RKO (cell line): ENCODE measurements at places on chromosomes 5 and 9.

- DNase-seq: no peak
Observed at GRCh38 chr9:134395737-134396257, 69.5 kb downstream of the RXRA start.

GRCh38 chr5:58927181-58927580 lies 344.3 kb downstream of the RAB3C start:
- no peak for DNase-seq

DNA sequence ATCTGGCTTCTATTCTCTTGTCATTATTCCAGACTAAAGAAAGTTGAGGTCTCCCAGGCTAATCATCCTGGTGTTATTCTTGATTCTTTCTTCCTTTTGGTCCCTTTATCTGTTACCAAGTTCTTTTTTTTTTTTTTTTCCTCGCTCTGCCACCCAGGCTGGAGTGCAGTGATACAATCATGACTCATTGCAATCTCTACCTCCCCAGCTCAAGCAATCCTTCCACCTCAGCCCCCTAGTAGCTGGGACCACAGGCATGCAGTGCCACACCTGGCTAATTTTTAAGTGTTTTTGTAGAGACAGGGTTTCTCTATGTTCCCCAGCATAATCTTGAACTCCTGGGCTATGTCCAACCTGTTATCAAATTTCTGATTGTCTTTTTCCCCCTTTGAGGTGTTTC lies 126.6 kb upstream of the DHFR start:
- no peak for DNase-seq

GRCh38 chr9:133619791-133620190 lies 10.6 kb upstream of the FAM163B start:
- no peak for DNase-seq

- DNase-seq: no peak
Observed at GRCh38 chr5:63247651-63248050, 669.0 kb downstream of the LRRC70 start.

DNA sequence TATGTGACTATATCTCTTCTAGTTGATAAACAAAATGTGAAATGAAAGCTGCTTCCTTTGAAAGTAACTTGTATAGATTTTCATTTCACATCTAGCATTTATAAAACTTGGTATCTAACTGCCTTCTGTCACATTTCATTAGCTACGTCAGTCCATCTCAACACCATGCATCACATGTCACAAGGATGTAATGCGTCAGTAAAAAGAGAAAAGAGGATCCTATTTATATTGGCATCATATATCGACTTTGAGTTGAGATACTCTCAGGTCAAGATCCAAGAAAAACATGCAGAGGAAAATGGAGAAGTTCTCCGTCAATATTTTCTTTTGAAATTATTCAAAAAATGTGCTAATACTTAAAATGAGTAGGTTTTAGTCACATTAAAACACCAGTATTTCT lies 1211.2 kb downstream of the EFNA5 start:
- DNase-seq: no peak

- DNase-seq: no peak
Observed at GRCh38 chr5:112238473-112238872, 180.6 kb downstream of the EPB41L4A start.

GRCh38 chr9:2093920-2094597 lies 78.9 kb downstream of the SMARCA2 start:
- no peak for DNase-seq

DNA sequence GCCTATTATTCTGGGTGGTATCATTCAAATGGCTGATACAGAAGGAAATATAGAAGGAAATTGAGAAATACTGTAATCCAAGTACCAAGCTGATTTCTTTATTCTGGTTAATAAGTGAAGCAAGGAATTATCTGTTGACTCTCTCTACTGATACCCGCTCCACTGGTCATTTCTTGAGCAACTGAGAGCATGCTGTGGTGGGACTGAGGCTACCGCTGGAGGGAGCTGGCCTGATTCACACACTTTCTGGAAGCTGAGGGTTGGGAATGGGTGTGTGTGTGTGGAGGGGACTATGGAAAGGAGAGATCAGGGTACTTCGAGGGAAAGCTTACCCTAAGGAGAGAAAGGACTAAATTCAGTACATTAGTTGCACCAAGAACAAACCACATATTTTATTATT lies 104.1 kb downstream of the UGCG start:
- no peak for DNase-seq

DNA sequence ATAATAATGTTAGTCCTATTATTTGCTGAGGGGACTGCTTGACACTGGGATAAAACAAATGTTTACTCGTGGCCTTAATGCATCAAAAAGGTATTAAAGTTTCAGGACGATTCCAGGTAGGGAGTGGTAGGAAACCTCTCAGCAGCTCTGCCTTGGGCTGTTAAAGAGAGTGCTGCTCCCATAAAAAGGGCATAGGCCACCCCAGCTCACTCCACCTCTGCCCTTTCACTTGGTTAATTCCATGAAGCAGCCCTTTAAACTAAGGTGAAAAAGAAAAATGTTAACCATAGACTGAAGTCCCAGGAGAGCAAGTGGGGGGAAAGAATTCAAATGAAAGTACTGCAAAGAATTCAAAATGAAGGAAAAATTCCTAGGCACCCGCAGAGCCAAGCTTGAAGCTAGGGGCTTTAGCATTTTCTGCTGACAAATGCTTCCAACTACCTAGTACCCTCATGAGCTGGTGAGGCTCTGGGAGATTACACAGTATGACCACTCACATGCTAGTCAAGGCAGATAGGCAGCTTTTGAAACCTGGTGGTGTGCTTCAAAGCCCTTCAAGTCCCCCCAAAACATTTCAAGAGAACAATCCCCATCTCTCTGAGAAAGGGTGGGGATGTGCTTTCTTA lies 8.5 kb downstream of the KLF9 start:
- DNase-seq: no peak

DNA sequence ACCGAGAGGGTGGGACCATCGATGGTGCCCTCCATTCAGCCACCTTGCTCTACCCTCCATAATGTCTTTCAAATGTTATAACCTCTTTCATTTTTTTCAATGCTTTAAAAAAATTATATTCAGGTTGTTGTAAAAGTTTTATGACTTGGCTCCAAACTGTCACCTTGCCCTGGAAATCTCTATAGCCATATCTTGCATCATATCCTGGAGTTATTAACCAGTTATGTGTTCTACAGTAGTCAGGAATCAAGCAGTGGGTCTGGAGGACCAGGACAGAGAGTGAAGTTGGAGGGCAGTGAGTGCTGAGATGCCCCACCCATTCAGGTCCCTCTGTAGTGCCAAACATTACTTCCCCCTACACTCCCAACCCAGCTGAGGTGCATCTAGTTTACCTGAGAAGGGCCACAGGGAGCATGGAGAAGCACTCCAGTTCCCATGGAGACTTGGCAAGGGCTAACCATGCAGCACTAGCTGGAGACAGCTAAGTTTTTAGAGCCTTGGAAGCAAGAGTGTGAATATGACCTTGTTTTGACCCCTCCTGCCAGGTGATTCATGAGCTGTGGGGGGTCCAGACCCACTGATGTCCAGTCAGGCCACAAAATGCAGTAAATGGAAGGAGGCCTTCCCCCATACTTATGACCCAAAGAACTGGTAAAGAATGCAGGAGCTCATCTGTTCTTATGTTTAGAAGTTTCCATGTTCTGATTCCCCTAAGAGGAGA lies 5.5 kb downstream of the IFNA8 start:
- DNase-seq: no peak

- DNase-seq: no peak
Observed at GRCh38 chr9:82367016-82367415, 378.4 kb downstream of the SPATA31D1 start.

DNA sequence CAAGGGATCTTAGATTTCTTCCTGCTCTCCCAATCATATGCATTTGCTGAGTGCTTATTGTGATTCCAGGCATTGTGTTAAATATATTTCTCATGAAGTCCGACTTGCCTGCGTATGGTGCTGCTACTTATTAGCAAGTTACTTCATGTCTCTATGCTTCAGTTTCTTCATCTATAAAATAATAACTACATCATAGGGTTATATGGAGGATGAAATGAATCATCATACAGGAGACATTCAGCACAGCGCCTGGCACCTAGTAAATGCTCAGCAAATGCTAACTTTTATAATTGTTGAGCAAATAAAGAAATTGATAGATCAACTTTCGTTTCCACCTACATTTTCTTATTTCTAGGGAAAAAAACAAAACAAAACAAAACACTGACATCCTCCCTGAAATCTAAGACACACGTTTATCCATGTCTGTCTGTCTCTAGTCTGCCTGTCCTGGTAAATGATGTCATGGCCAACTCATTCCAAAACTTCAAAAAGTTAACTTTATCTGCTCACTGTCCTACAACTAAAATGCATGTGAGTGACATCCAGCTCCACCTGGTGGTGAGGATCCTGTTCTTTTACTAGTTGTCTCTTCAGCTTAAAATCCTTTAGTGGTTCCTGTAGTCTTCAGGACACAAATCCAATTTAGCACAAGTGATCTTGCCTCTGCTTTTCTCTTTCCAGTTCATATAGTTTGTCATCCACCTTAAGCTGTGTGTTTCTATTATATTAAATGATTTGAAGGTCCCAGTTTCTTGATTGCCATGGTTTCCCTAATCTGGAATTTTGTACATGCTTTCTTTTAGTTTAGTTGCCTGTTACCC lies 27.7 kb downstream of the PPP3R2 start:
- peak; percentile 81 for DNase-seq

GRCh38 chr5:168667301-168667840 lies 88.2 kb upstream of the PANK3 start:
- no peak for DNase-seq

GRCh38 chr5:128965011-128965637 lies at the start of gene SLC27A6:
TSS of gene SLC27A6 (plus strand) at chr5:128965488. CDS start at chr5:128966138, 650 bp downstream.
- DNase-seq: no peak

GRCh38 chr5:38455796-38456330 lies 100.6 kb downstream of the LIFR start:
- DNase-seq: no peak

DNA sequence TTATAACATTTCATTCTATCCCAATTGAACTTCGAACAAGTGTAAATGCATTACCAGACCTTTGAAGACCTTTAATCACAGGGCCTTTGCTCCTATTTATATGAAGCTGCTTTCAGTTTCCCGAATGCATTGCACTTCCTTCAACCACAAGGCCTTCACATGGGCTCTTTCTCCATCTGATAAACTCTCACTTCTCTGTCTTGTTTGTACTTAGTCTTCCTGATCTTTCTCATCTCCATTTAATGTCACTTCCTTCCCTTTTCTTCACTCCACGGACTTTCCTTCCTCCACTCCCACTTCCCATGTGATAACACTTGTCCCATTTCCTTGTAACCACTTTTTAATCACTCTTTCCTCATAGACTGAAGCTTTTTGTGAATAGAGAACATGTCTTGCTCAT lies 74.3 kb upstream of the TNC start:
- DNase-seq: no peak

DNA sequence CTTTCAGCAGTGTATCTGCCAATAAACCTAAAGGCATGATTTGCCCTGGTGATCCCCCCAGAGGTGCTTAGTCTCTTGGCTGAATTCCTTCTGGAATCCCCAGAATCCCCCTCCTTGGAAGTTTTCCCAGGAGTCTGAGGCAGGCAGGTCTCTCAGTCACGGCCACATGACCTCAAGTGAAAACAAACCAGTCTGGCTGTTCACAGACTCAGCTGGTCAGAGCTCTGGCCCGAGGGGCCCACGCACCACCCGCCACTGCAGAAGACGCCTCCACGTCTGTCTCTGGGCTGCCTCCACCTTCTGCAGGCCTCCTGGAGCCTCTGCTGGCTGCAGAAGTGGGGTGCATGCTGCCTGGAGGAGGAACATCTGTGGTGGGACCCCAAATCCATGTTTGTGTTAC lies 52.5 kb downstream of the HRH2 start:
- no peak for DNase-seq

DNA sequence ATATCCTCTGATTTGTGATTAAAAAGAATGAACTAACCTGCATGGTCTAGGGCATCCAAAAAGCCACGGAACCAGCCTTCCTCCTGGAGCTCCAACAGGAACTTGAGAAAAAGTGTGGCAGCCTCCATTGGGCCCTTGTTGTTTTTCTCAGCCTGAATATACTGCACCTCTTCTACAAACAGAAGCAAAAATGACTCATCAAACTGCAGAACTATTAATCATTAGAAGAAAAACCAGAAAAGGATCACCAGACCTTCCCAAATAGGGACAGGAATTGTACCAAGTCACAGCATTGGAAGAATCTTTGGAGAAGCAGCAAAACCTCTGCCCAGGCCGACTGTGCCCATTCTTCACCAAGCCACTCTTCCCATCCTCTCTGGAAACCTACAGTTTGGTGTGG lies 25.2 kb downstream of the RIGI start:
- no peak for DNase-seq

- DNase-seq: no peak
Observed at GRCh38 chr5:1090538-1090937, 21.3 kb downstream of the SLC12A7 start.

DNA sequence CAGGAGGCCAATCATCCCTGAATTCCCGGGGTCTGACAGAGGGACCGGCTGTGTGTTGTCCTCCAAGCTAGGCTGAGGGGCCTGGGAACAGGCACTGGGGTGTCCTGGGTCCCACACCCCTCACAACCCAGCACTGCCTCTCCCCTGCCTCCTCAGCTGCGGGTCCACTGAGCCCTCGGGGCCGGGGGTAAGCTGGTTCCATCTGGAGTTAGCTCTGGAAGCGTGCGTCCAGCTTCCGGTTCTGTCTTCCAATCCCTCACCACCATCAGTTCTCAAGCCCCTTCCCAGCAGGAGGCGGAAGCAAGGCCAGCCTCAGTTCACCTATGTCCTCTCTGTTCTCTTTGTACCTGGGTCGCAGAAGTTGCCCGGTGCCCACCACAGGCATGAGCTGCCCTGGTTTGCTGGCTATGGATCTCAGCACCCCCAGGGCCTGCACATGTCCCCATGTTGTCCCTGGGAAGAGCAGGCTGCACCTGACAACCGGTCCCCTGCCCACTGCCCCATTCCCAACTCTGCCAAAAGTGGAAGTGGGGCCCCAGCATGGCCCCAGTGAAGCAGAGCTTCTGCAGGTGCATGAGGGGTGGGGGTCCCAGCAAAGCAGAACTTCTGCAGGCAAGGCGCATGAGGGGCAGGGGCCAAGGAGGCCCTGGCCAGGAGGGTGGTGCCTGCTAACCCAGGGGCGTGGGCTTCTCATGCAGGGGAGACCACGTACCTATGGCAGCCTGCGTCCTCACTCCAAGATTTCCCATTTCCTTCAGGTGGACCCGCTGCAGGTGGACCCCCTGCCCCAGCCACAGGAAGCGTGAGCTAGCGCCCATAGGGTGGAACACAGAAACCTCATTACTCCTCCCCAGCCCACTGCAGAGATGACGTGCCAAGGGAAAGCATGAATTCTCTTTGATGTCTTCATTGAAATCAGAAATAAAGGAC lies 111.9 kb downstream of the ZNF354C start:
- no peak for DNase-seq

GRCh38 chr5:43687275-43687674 lies 84.3 kb downstream of the NNT start:
- no peak for DNase-seq

DNA sequence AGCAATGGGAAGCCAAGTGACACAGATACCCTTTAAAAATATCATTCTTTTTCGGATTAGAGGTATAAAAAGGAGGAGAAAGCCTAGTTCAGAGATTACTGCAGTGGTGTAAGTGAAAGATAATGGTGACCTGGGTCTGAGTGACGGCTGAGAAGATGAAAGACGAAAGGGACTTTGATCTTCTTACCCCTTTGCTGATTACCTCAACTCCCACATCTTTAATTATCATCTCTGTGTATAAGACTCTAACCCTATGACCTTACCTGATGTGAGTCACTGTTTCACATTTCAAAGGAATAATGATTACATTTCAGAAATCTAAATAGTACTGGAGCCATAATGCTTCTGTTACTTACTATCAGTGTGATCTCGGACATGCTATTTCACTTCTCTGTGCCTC lies 21.4 kb upstream of the CCNO start:
- no peak for DNase-seq
